Hematopoietic multipotent progenitor cell treated with erythropoietin and hydrocortisone succinate and interleukin-3 and kit ligand, for 6 days (in vitro differentiated cells): ENCODE measurements at places on chromosomes 2 and 18.

- no peak for DNase-seq
These were observed 160.9 kb downstream of the ZEB2 start for GRCh38 chr2:144358979-144359541.

DNA sequence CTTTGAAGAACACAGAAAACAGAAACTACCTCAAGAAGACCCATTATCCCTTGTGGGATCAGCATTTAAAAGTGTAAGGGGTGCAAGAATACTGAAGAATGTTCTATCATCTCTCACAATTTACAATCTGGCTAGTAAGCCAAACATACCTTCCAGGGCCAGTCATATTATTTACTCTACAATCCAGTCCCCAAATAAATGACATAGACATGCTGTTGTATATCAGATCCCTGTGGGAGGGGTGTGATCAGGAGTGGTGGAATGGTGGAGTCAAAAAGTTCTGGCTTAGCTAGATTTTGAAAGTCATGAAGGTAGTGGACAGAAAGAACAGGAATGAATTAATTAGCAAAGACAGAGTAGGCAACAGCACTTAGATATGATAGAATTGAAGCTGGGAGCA, 1.8 kb upstream of the ITPRID2 start:
- no peak for DNase-seq

DNA sequence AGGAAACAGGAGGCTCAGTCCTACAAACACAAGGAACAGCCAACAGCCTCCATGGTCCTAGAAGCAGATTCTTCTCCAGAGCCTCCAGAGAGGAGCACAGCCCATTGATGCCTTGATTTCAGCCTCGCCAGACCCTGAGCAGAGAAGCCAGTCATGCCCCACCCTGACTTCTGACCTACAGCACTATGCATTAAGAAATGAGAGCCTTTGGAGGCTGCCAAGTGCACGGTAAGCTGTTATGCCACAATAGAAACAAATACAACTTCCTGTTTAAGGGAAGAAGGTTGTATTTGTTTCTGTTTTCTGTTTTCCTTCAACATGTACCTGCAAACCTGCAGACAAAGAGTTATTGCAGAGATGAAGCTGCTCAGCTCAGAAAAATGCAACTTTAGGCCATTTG, 181.3 kb upstream of the AGAP1 start:
- DNase-seq, result no peak

DNA sequence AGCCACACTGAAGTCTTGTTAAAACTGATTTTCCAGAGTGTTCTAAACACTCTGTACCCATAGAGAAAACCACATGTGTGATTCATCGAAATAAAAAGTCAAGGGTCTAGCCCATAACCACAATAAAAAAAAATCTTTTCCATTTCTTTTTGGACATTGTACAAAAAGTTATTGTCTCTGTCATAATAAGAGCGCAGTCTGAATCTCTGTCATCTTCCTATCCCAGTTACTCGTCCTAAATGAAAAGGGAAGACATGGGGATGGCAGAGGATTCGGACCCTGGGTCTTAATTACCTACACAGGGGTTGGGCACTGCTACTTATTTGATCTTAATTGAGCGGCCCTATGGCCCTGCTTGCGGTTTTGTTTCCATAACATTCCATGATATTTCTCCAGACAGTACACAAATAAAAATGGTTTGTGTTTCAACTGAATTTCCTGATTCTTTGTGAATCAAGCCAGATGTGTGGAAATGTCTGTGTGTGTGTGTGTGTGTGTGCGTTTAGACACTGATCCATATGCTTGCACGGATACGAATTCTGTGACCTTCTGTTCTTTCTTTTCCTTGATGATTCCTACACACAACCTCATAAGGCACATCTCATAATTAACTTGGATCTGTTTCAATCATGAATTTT, 133.4 kb upstream of the SPATS2L start:
- DNase-seq, result no peak

- DNase-seq, result no peak
These were observed 36.2 kb downstream of the KDM3A start for GRCh38 chr2:86477349-86477748.

GRCh38 chr2:201532686-201533304, 81.3 kb downstream of the STRADB start:
- peak; percentile 17 for DNase-seq

DNA sequence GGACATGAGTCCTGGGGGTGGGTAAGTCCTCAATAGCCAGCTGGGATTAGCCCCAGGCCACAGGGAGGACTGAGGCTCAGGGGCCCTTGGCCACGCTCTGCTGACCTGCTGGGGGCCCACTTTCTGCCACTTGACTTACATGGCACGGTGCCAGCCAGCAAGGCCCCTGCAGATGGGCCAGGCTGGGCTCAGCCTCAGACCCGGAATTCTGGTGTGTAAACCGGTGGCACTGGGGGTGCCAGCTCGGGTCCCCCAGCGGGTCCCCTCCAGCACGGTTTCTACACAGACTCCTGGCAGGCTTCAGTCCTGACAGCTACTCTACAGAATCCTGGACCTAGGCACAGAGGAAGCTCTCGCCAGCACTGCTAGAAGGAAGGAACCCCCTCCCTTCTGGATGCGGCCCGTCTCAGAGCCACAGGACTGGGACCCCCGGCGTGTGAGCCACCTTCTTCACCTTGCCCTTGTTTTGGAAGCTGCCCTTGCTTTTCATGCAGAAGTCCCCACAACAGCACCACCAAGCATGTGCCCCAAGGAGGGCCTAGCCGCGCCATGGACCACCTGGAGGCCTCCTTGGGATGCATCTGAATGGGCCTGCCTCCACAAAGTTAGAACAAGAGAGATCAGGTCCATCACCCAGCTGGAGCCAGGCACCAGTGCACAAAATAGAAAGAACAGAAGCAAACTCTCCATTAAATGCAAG, 8.0 kb downstream of the HDAC4 start:
- no peak for DNase-seq

DNA sequence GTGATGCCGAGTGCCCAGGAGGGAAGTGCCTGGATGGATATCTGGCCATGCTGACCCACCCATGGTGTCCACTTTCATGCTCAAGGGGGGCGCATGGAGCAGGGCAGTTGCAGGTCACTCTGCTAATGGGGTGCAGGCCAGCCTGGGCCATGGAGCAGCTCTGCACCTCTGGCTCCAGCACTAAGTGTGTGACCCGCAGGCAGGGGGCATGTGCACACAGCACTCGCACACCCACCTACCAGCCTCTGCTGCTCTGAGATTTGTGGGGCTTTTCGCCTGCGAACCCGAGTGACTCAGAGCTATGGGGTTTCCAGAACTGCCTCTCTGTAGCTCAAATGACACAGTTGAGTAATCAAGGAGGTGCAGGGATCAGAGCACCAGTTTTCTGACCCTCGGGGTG, 66.2 kb downstream of the CYP26B1 start:
- no peak for DNase-seq

GRCh38 chr2:53067056-53067455, 700.5 kb upstream of the CHAC2 start:
- no peak for DNase-seq

DNA sequence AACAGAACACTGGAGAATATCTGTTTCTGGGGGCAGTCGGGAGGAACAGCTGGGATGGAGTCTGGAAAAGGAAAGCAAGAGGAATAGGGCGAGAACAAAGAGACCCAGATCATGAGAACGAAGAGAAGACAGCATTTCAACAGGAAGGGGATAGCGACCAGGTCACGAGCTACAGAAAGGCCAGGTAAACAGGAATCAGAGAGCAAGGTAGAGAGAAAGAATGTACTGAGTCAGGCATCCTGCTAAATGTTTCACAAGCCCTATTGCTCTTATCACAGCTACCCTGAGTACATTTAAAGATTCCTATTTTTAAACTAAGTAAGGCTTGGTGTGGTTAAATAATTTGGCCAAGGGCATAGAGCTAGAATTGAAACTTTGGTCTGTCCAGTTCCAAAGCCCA, 254.9 kb upstream of the RAB12 start:
- no peak for DNase-seq

DNA sequence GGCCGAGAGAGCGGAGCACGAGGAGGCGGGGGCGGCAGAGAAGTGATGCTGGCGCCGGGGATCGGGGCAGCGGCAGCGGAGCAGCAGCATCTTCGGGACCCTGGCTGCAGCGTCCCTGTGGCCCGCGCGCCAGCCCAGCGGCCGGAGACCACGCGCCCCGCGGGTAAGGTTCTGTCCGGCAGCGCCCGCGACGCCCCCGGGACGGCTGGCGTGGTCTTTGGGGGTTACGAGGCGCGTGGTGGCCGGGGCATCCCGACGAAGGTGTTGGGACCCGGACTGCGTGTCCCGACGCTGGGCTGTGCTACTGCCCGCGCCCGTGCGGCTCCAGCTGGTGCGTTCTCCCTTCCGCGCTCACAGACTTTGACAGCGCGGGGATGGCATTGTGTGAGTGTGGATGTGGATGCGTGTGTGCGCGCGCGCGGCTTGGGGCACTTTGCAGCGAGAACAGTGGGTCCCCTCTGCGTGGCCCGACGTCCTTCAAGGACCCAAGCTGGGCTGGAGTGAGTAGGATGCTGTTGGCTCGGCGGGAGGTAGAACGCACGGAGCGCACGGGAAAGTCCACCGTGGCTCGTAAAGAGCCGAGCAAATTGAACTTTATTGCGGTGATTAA, 405.0 kb downstream of the XIRP2 start:
- DNase-seq, result peak; percentile 7

DNA sequence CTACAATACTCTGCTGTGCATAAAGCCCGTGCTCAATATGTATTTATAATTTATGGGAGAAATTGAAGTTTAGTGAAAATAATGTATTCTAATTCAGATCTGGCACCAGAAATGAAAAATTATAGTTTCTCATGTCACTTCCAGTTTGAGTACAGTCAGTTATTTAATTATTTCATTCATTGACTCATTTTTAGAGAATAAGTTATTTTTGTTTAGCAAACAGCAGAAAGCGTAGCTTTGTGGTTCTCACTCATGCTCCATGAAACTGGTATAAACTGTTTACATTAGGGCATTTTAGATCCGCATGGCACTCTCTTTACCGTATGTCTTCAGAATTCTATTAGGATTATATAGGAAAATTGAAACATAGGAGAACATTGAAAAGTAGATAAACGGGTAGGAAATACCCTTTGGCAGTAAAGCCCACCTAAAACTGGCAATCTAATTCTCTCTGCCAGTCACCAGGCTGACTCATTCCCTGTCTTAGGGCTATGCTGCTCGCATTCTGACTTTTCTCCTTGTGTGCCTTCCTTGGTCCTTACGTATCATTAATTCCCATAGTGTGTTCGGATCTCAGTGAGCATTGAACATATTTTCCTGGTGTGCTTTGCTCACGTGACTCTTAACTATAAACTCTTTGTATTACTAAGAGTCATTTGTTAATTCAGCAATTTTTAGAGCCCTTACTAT, 106.0 kb downstream of the ZNF236 start:
- DNase-seq, result no peak

DNA sequence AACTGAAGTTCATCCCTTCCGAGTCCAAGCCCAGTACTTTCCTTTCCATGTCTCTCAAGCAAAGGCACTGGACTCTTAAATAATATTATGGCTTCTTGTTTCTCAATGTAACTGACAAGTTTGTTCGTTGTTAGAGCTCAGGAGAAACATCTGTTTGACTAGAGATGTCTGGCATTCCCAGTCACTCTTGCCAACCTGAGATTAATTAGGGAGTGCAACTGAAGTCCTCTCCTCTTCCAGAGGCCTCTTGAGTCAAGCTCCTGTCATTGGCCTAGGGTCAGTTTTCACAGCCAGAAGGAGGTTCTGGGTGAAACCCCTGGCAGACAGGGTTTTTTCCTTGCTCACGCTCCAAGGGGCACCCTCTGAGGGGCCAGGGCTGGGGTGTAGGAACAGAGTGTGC, 196.1 kb downstream of the AGPS start:
- no peak for DNase-seq
